ENCODE measurements at places on chromosomes 4 and X.

DNA sequence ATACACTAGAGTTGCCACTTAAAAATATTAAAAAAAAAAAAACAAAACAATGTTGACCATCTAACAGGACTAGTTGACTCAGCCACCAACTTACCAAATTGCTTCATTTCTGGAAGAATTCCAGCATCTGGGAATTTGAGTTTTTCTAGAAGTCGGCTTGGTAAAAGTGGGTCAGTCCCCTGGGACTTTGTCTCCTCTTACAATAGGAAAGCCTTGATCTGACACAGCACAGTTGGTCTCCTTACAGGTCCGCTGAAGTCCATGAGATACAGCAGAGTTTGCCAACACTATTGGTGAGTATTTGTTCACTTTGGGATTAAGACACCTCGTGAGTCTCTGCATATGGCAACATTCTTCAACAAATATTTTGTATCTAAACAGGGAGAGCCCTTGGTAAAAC, 18.2 kb upstream of the DDIT4L start:
- no peak for DNase-seq

- DNase-seq, result no peak
These were observed 19.4 kb downstream of the MTM1 start for GRCh38 chrX:150587585-150588503.

- DNase-seq, result no peak
These were observed 64.4 kb downstream of the CXCL13 start for GRCh38 chr4:77669946-77670590.

DNA sequence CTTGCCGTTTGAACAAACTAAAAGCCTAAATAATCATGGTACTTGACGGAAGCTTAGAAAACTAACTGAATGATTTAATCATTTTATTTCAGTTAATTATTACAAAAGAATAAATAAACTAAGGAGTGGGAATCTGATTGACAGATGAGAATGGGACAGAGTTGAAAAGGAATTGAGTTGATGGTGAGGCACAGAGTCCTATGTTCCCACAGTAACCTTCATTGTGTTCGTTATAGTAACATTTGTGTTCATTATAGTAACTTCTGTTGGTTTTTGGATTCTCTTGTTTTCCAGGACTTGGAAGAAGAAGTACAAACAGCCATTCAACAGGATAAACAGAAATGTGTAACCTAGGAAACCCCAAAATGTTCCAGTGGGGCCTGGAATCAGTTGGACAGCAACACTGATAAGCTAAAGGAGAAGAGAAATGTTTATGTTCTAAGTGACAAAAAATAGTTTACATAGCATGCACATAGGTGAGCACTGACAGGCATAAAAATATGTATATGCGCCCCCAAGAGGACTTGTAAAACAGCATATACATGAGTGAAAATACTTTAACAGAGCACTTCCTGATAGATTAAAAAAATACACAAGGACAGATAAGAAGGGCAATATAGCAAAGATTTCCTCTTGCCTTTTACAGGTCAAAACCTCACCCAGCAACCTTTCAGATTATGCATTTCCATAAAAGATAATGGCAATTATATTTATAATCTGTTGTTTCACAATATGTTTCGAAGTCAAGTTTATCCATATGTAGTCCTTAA, 218.6 kb upstream of the HTR2C start:
- DNase-seq, result no peak

- no peak for DNase-seq
These were observed 26.7 kb upstream of the RBM47 start for GRCh38 chr4:40656201-40656863.
